Stimulated activated CD8-positive, alpha-beta memory T cell treated with anti-CD3 and anti-CD28 coated beads, Interleukin-7, amount 100 ng/mL, for 24 hours (primary cell): ENCODE measurements at places on chromosomes 16 and 17.

GRCh38 chr16:89395150-89396142 lies 94.9 kb downstream of the ANKRD11 start:
- DNase-seq, result no peak

DNA sequence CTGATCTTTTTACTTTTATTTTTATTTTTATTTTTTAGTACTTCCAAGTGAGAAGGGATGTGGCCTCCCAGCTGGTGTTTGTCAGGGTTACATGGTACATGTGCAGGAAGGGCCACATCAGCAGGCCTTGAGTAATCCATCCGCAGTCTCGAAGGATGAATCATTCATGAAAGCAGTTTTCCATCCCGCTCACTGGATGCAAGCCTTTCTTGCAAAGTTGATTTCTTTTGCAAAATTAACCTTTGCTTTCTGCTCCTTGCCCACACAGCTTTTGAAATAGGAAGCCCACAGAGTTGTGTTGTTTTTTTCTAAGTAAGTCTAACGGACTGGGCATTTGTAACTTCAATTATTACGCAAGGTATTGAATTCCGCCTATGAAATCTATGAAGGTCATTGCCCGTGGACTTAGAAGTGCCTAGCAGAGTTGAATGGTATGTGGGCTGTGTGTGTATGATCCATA lies 157.4 kb downstream of the PRKCA start:
- no peak for DNase-seq

DNA sequence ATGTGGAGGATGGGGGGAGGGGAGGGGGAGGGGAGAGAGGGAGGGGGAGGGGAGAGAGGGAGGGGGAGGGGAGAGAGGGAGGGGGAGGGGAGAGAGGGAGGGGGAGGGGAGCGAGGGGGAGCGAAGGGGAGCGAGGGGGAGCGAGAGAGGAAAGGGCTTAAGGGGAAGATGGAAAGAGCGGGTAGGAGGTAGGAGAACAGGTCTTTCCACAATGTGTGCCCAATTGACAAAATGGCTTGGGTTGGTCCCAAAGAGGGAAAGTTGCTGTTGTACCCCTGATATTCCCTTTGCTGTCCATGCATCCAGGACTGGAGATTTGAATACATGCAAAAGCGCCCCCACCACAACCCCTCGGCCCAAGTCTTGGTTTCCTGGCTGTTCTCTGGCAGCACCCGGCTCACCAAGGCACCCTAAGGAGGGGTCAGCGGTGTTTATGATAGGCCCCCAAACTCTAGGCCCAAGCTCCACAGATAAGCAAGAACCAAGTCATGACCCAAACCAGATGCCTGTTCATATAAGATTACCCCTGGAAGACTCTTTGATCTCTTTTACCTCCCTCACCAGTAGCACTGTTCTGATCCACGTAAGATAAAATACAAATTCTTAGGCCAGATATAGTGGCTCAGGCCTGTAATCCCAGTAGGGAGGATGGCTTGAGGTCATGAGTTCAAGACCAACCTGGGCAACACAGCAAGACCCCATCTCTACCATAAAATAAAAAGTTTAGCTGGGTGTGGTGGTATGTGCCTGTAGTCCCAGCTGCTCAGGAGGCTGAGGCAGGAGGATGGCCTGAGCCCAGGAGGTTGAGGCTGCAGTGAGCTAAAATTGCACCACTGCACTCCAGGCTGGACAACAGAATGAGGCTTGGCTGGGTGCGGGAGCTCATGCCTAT lies 119.6 kb downstream of the ZFHX3 start:
- DNase-seq, result no peak

DNA sequence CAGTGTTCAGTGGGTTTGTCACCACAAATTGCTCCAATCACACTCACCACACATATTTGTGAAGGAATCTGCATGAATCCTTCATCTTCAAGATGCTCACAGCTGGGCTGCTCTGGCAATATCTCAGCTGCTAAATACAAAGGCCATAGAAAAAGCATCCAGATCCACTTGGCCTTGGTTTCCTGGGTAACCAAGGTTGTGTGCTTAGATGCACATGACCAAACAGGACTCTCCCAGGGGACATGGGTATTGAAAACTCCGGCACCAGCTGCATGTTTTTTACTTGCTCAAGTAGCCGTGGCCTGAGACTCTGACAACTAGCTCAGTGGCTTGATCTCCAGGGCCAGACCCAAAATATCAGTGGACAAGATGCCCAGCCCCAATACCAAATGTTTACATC lies 131.3 kb downstream of the CBLN1 start:
- no peak for DNase-seq

GRCh38 chr16:38941-39892 lies 14.2 kb downstream of the POLR3K start:
- DNase-seq, result no peak

DNA sequence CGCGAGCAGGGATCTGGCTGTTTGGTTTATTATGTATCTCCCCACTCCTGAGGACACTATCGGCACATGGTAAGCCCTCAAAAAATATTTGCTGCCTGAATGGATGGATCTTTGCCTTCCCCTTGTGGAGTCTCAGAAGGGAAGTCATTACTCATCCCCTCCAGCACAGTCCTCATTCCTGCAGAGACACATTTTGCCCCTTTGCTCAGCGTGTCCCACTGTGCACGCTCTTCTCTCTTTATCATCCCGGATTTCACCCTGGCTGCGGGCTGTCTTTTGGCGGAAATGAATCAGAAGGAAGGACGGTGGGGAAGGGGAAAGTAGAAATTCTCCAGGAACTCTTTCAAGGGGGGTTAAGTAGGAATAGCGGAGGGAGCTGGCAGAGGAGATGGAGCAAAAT lies 125.2 kb upstream of the CDC42EP4 start:
- DNase-seq, result no peak

- DNase-seq, result no peak
Measured at GRCh38 chr16:81480606-81481206, 36.1 kb downstream of the CMIP start.

- DNase-seq, result no peak
Measured at GRCh38 chr16:11016524-11016988, 72.2 kb downstream of the CLEC16A start.

DNA sequence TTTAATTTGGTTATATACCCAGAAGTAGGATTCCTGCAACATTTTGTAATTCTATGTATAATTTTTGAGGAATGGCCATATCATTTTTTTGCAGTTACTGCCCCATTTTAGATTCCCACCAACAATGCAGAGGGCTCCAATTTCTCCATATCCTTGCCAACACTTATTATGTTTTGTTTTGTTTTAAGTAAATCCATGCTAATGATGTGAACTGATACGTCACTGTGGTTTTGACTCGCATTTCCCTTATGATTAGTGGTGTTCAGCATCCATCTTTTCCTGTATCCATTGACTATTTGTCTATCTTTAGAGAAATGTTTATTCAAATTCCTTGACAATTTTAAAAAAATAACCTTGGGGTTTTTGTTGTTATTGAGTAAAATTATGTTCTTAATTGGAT lies 826.4 kb downstream of the CDH11 start:
- DNase-seq, result no peak

DNA sequence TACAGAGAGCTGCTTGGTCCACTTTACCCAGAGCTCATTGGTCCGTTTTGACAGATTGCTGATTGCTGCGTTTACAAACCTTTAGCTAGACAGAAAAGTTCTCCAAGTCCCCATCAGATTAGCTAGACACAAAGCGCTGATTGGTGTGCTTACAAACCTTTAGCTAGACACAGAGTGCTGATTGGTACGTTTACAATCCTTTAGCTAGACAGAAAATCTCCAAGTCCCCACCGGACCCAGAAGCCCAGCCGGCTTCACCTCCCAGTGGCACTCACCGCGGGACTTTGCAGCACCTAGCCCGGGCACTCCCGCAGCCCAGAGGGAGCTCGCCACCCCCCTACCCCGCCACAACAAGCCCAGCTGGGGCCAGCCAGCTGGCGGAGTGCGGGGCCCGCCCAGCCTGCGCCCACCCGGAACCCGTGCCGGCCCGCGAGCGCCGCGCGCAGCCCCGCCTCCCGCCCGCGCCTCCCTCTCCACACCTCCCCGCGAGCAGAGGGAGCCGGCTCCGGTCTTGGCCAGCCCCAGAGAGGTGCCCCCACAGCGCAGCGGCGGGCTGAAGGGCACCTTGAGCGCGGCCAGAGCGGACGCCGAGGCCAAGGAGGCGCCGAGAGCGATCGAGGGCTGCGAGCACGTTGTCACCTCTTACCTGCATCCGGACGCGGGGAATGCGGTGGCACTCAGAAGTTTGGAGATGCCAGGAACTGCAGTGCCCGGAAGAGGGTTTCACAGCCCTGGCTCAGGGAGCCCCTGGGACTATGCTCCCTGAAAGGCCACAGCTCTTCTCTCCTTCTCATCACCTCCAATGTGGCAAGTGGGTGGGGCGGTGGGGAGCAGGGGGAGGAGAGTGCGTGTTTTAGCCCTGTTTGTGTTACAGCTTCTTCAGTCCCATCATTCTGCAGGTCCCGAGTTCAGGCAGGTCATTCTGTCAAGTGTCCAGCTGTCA lies 1504.5 kb downstream of the CDH11 start:
- DNase-seq, result no peak

- DNase-seq, result no peak
Measured at GRCh38 chr16:17286443-17286842, 184.3 kb downstream of the XYLT1 start.

DNA sequence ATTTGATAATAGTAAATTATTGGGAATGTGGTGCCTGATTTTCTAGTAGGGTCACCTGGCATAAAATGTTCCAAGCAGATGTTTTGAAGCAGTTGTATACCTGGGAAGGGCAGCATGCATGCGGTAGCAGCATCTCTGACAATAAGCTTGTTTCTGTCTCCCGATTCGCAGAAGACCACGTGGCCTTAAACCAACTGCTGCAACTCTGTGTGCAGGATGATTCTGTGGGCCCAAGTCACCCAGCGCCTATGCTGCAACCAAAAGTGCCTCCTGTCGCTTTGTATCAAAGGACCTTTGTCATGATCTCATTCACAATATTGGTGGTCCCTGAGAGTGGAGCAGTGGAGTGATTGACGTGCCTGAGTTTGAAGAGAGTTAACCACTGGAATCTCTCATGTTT lies 8.1 kb downstream of the NDEL1 start:
- no peak for DNase-seq

DNA sequence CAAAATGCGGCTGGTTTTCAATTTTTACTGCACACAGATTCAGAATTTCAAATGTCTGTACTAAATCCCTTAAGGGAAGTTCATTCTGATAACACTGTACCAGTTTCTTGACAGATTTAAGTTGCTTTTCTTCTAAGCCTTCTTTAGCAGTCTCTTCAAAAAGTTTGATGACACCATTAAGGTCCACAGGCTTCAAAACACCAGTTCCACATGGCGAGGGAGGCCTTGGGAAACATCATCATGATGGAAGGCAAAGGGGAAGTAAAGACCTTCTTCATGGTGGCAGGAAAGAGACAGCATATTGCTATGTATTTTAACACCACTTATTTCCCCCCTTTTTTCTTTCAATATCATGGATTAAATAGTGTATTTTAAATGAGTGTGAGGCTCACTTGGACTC lies 24.5 kb downstream of the NLRC5 start:
- DNase-seq, result no peak
